HEK293T (cell line): ENCODE measurements at places on chromosomes 2 and 18.

GRCh38 chr2:101296371-101296770, 12.1 kb downstream of the RNF149 start:
- no peak for DNase-seq

DNA sequence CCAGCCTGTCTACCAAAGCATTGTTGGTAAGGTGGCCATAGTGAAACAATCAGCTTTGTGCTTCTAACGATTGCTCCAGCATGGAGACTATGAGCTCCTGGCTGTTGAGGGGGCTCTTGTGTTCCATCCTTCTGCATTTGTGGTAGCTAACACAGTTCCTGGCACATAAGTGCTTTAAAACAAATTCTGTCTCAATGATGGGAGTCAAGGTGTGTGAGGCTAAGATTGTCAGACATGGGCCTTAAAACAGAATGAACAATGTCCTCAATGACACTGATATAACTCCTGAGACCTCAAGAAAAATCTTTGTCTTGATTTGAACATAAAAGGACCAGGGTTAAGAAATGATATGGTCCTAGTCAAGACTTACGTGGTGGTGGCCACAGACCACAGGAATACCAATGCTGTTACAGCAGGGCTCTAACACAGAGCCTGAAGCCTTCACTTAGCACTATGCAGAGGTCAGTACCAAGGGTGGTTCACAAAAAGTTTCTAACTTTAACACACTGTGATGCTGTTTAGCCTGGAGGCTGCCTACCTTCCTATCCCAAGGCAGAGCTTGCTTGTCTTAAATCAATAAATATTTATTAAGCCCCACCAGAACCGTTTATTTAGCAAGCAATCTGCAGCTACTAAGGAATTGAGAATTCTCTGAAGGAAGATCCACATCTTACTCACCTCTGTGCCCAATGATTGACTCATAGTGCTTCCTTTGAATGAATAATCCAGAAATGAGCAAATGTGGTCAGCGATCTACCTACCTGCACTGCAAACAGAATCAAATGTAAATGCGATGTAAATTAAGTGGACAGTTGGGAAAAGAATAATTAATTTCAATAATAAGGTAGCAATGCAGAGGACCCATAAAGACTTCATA, 35.1 kb downstream of the EVA1A start:
- no peak for DNase-seq

GRCh38 chr2:11310212-11310611, 34.2 kb downstream of the ROCK2 start:
- DNase-seq: no peak

- DNase-seq: no peak
Measured at GRCh38 chr18:58495207-58495606, 133.7 kb downstream of the ALPK2 start.

GRCh38 chr18:267380-267687, 513 bp downstream of the THOC1 start:
- no peak for DNase-seq

DNA sequence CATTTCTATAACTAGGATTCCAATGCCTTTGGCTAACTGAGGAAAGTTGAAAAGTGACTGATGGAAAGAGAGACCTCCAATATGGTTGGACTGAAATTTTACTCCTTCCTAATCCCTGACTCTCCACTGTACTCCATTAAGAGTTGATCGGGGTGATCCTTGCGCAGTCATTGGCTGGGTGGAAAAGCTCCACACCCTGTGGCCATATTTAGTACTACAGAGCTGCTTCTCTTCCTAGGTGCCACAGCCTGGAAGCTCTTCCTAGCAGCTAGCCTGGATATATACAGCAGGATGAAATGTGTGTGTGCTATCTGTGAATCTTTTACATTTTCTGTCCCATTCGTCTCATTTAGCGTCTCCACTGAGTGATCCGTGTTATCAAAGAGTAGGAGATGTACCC, 71.2 kb downstream of the MEP1B start:
- DNase-seq: peak; percentile 57

- no peak for DNase-seq
Measured at GRCh38 chr18:33716061-33716683, 138.2 kb downstream of the ASXL3 start.
